ENCODE measurements at places on chromosomes 7 and 10.

DNA sequence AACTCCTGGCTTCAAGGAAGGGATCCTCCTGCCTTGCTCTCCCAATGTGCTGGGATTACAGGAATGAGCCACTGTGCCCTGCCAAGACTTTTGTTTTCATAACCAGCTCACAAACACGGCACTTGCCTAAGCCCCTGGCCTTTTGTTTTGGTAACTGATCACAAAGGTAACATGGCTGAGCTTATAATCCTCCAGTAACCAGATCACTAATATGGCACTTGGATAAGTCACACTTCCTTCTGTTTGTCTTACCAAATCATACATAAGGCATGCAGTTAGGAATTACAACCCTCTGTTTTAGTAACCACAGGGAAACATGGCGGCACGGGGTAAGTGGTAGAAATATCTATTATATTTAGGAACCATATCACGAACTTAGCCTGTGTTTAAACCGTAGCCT is 577.1 kb downstream of the CALN1 start:
- no peak for DNase-seq

GRCh38 chr7:143484119-143484518 is 6.4 kb downstream of the TAS2R41 start:
- no peak for DNase-seq

- DNase-seq, result no peak
Measured at GRCh38 chr7:53350241-53350640, 314.8 kb downstream of the POM121L12 start.

DNA sequence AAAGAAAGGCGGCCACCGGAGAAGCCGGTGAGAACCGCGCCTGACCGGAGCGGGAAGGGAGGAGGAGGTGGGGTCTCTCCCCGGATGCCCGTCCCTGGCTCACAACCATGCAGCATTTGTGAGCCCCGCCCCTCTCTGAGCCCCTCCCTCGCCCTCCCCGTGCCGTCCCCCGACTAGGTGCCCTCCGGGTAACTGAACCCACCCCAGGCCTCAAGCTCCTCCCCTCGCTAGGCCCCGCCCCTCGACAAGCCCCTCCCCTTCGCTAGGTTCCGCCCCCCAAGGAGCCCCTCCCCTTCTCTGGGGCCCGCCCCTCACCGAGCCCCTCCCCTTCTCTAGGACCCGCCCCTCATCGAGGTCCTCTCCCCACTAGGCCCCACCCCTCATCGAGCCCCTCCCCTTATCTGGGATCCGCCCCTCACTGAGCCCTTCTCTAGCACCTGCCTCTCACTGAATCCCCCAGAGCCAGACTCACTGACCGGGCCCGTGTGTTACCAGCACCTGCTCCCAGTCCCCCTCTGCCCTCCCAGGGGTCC is 42.2 kb upstream of the HSPB1 start:
- no peak for DNase-seq

- DNase-seq, result no peak
Measured at GRCh38 chr10:14571866-14572507, 202.7 kb downstream of the FAM107B start.

GRCh38 chr7:107479303-107479702 is 9.4 kb downstream of the GPR22 start:
- DNase-seq, result no peak

DNA sequence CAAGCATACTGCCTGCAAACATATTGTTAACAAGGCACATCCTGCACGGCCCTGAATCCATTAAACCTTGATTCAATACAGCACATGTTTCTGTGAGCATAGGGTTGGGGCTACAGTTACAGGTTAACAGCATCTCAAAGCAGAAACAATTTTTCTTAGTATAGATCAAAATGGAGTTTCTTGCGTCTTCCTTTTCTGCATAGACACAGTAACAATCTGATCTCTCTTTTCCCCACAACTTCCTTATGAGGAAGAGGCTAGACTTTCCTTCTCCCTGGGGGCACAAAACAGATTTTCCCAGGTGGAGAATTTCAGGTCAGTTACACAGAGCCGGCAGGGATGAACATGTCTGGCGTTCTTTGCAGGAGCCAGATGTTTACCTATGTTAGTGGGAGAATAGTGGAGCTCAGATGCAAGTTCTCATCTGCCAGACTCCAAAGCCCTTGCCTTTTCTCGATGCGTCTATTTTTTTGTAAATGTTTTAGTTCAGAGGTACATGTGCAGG is 37.5 kb upstream of the PFKFB3 start:
- DNase-seq, result no peak
